ENCODE measurements at places on chromosomes 11 and 22.

- no peak for DNase-seq
Measured at GRCh38 chr22:17266251-17266971, 47.2 kb upstream of the ADA2 start.

DNA sequence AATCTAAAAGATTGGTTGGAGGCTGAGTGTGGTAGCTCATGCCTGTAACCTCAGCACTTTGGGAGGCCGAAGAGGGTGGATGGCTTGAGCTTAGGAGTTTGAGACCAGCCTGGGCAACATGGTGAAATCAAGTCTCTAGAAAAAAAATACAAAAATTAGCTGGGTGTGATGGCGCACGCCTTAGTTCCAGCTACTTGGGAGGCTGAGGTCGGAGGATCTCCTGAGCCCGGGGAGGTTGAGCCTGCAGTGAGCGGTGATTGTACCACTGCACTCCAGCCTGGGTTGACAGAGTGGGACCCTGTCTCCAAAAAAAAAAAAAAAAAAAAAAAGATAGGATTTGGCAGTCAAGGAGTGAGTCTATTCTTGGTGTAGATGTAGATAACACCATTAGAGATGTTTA is 10.6 kb downstream of the FOLR1 start:
- no peak for DNase-seq

DNA sequence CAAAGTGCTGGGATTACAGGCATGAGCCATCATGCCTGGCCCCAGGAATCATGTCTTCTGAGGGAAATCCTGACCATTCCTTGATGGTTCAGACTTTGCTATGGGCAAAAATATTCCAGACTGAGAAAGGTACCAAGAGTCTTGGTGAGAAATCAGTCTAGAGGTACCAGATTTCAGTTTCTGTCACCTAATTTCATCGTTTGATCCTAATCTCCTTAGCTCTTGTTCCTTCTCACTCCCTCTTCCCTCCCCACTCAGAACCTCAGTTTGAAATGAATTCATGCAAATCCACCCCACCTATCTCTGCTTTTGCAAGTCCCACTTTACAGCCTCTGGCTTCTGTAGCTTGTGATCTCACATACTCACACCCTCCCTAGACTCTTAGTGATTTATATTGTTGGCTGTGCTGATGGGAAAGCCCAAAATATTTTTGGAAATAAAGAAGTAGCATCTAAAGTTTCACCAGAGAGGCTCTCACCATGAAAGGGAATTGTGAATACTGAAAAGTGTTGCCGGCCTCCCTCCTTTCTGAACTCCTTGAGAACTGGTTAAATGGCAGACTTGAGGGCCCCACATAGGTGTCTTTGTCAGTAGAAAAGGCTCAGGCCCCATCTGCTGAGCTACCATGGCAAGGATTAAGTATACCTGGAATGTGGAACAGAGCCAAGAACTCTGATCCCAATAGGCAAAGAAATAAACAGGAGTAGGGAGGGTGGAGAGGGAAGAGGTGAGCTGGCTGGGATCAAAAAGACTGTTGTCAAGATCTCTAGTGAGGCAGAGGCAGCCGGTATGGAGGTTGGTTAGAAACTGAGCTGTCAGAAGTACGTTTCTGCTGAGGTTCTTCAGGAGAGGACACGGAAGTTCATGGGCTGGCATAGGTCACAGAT is 190.5 kb upstream of the MTMR2 start:
- no peak for DNase-seq

- DNase-seq: no peak
Measured at GRCh38 chr11:47905358-47906059, 57.4 kb upstream of the NUP160 start.

DNA sequence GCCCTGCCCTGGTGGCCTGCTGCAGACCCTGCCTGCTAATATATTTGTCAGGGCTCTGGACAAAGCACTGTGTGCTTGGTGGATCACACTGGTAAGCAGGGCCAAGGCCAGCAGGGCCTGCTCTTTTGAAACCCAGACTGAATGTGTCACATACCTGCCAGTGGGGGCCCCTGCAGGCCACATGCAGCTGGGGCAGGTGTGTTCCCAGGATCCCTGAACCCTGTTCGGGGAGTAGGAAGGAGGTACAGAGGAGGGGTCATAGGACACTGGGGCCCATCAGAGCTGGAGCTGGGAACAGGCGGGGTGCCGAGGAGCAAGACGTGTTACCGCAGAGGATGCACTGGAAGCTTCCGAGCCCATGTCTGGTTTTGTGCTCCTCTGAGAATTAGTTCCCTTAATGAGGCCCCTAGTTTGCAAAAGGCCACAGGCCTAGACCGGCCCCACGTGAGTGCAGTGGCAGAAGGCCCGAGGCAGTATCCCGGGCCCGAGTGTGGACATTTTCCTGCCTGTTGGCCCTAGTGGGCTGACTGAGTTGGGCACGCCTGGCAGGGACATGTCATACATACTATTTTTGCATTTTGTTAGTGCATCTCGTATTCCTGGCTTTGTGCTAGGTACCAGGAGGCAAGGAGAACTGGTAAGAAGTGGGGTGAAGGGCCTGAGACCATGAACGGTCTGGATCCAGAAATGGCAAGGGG is 11.2 kb upstream of the ACR start:
- no peak for DNase-seq

- DNase-seq: no peak
Measured at GRCh38 chr11:99424313-99425084, 403.8 kb downstream of the CNTN5 start.

- DNase-seq: no peak
Measured at GRCh38 chr22:17098379-17098819, 13.6 kb downstream of the IL17RA start.

DNA sequence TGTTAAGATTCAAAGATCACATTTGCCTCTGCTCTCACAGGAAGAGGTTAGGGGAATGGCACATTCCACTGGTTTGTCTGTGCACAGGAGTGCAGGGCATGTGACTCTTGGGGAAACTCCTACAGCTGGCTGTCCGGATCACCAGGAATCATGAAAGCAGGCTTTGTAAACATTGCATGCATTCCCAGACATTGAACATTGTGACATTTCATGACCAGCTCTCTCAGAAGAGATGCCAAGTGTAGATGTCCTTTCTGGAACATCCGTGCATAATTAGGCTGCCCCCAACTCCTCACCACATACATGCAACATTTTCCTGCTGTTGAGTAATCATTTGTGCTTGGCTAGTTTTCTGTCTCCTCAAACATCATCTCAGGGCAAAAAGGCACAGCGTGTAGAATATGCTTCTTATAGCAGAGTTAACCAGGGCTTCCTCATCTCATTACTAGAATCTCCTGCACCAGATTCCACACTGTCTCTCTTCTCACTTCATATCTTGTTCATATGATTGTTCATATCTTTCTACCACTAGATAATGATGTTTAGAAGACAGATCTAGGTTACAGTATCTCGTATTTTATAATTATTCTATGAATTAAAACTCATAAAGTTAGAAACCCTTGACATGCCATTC is 694.7 kb downstream of the NTM start:
- peak; percentile 96 for DNase-seq

- no peak for DNase-seq
Measured at GRCh38 chr11:46345131-46345597, 2.1 kb upstream of the DGKZ start.

DNA sequence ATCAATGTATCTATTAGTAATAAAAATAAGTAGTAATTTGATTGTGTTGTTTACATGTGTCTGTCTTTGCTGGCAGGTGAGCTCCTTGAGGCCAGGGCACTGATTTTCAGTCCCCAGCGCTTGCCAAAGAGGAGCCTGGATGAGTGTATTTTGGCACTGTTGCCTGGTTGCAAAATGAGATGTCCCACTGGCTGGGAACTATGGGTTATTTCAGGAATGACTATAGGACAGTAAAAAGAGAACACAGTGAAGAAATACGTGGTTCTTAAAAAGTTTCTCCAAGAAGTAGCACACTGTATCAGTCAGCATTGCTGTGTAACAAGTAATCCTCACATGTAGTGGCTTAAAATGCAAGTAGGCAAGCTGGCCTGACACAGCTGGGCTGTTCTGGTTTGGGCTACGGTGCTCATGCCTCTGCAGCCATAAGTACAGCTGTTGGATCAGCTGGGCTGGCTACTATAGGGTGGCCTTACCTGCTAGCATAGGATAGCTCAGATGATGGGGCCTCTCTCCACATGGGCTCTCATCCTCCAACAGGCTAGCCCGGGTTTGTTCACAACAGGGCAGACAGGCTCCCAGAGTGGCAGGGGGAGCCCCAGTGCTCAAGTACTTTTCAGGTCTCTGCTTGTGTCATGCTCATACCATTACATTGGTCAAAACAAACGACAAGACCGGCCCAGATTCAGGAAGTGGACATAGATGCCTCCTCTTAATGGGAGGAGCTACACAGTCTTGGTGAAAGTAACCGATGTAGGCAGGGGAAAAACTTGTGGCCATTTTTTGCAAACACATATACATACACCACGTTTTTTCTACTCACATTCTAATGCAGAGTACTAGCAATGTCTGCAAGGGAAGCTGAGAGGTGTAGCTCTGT is 399.1 kb downstream of the LARGE1 start:
- no peak for DNase-seq

DNA sequence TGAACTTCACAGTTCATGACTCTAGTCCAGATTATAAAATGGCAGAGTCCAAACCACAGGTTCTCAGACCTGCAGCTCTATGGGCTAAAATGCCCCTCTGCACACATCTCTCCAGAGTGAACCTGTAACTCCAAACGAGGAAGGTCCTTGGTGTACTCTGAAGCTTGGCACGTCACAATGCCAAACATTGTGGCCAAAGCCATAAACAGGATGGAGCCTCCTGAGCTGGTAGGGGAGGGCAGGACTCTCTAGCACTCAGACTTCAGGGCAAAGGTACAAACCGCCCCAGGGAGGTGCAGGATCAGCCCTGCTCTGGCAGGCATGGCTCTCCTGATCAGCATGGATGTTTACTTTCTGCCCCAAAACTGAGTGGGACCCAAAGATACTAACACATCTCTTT is 2.3 kb downstream of the SCUBE2 start:
- DNase-seq: no peak

DNA sequence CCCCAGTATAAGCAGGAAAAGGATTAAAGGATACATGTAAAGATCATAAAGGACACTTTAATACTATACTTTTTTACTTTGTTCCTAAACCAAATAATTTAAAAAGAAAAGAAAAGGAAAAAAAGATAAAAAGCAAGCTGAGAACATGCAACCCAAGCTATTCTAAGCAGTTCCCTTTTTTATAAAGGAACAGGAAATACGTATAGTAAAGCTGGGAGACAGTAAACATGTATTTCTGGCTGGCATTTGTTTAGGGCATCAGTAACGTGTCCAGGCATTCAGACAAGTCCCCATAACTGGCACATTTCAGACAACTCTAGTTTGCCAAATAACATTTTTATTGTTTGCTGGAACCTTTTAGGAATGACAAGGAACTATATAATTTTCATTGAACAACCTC is 24.9 kb downstream of the BCO2 start:
- DNase-seq: no peak

DNA sequence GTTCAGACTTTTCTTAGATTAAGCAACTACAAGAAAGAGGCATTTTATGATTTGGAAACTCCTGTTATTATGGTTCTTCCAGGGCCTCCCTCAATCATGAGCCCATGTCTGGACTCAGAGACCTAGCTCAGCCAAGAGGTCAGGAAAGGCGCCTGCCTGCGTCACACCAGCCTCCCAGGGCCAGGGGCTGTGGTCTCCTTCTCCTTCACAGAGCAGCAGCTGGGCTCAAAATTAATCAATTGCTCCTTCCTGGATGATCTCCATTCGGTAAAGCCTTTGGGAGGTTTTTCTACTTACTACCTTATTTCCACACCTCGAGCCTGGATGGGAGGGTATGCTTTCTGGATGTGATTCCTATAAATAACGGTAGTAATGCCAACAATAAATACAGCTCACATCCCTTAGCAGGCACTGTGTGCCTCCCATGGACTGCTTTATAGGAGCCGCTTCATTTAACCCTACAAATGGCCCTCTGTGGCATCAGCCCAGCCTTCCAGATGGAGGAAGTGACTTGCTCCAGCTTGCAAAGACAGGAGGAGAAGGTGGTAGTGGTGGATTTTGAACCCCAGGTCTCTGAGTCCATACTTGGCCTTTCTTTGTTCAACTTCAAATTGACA is 1445.6 kb downstream of the TBC1D22A start:
- no peak for DNase-seq

- no peak for DNase-seq
Measured at GRCh38 chr11:27716835-27717234, 16.6 kb upstream of the BDNF start.

DNA sequence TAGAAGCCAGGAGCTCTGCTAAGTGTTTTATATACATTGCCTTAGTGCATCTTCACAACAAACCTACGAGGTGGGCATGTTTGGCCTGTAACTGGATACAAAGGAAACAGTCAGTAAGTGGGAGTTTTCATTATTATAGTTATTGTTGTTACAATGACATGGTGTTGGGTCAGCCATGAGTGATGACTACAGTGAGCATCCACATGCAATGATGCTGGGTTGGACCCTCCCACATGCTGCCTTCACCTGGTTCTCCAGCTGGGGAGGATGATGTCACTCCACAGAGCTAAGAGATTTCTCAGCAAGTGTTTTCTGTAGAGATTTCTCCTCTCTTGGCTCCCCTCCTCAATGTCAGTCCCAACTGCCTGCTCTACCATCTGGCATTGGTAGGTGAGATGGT is 59.3 kb downstream of the EHF start:
- DNase-seq: no peak

DNA sequence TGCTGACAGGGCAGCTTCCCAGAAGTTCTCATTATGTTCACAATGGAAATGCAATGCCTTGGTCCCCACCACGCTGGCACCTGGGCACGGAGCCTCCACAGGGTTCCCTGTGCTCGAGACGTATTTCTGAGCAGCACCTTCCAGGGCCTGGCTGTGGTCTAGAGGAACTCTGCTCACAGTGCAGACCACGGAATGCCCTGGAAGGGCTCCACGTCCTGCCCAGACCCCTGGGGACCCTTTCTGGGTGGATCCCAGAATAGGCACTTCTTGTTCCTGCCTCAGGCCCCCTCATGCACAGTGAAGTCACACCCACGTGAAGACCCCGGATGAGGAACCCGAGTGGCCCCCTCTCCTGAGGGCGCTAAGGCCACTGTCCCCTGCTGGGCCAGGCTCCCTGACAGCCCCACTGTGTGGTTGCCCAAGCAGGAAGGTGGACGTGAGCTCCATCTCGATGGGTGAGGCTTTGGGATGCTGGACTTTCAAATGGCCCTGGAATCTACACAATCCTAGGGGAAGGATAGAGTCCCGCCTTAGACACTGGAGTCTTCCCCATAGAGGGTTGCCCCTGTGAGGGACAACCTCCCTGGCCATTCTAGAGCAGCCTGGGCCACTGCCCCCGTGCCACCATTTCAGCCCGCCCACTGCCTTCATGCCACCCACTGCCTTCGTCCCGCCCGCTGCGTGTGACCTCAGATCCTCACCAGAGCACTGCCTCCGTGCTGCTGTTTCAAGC is 1106.8 kb downstream of the BRD1 start:
- DNase-seq: no peak

GRCh38 chr11:57491371-57492061 is 24.0 kb downstream of the SLC43A1 start:
- no peak for DNase-seq

- peak; percentile 52 for DNase-seq
Measured at GRCh38 chr22:24466716-24467328, 28.3 kb upstream of the UPB1 start.
